ENCODE measurements at places on chromosomes 7 and 10.
A peak's percentile ranks its signal among the peaks of the same experiment; 100 is the strongest.

- no peak overlapping the region for H3K4me3 ChIP-seq
- DNase-seq: no peak
- peak overlapping the region; percentile 14 for H3K27ac ChIP-seq
- H3K4me1 ChIP-seq: peaks cover 3% of the 10 kb centered on the region
- no peaks in the 10 kb centered on the region for H3K27me3 ChIP-seq
Observed at GRCh38 chr10:95663496-95663895, 7.0 kb upstream of the ALDH18A1 start.

DNA sequence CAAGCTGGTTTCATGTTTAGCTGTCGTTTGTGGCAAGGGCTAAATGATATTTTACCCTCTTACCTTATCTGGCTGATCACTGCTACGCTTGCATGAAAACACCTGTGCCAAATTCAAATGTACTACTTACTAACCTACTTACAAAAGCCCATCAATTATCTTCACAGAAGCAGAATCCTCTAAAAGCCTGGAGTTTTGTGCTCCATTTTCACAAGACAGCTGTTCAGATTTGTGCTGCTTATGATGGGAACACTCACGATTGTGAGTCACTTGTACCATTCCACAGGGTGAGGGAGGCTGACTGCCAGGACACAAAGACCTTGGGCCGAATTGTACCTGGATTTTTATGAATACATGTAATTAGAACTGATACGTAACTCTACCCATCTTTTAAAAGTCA lies 245.0 kb upstream of the NPY start:
- H3K27me3 ChIP-seq: peaks cover 4% of the 10 kb centered on the region
- H3K4me1 ChIP-seq: peaks cover 8% of the 10 kb centered on the region
- DNase-seq: no peak
- no peak overlapping the region for H3K27ac ChIP-seq
- no peak overlapping the region for H3K4me3 ChIP-seq

GRCh38 chr7:125966278-125967048 lies 1036.8 kb upstream of the POT1 start:
- H3K27me3 ChIP-seq: no peaks in the 10 kb centered on the region
- no peak for DNase-seq
- H3K4me3 ChIP-seq: no peak overlapping the region
- H3K27ac ChIP-seq: no peak overlapping the region

- H3K27me3 ChIP-seq: no peaks in the 10 kb centered on the region
- H3K36me3 ChIP-seq: no peaks in the 10 kb centered on the region
- no peak overlapping the region for H3K27ac ChIP-seq
- H3K4me1 ChIP-seq: no peaks in the 10 kb centered on the region
Observed at GRCh38 chr10:105207476-105207995, 566.4 kb downstream of the SORCS3 start.

GRCh38 chr10:101018600-101019439 lies 12.1 kb downstream of the PDZD7 start:
- H3K27ac ChIP-seq: no peak overlapping the region
- H3K4me1 ChIP-seq: peaks cover 24% of the 10 kb centered on the region
- DNase-seq: peak; percentile 85
- no peaks in the 10 kb centered on the region for H3K36me3 ChIP-seq

DNA sequence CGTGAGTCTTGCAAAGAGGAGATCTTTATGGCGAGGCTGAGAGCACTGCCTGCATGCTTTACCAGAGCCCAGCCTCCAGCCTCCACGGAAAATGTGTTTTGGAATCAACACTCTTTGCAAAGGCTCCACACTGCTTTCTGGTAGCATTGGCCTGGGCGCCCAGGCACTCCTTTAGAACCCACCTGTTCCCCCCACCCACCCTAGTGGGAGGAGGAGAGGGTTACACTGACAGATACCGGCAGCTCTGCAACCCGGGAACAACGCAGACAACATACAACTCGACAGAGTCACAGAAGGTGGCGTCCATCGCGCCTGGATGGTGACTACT lies 5.5 kb upstream of the MNX1 start:
- no peak overlapping the region for H3K4me3 ChIP-seq
- peaks cover 33% of the 10 kb centered on the region for H3K4me1 ChIP-seq
- peaks cover 90% of the 10 kb centered on the region for H3K27me3 ChIP-seq
- no peaks in the 10 kb centered on the region for H3K36me3 ChIP-seq
- H3K27ac ChIP-seq: no peak overlapping the region
- DNase-seq: no peak

DNA sequence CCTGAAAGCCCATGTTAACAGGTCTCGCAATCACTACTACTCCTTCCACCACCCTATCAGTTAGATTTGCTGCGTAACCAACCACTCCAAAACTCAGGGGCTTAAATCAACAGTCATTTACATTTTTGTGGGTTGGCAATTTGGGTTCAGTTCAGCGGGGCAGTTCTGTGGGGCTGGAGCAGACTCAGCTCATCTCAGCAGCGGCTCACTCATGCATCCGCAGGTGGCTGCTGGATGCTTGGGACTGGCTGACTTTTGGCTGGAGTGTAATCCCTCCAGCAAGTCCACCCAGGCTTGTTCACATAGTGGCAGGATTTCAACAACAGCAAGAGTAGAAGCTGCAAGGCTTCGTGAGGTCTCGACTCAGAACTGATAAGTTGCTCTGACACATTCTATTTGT lies 79.2 kb downstream of the NEUROD6 start:
- no peak overlapping the region for H3K27ac ChIP-seq
- no peaks in the 10 kb centered on the region for H3K36me3 ChIP-seq
- H3K27me3 ChIP-seq: no peaks in the 10 kb centered on the region

DNA sequence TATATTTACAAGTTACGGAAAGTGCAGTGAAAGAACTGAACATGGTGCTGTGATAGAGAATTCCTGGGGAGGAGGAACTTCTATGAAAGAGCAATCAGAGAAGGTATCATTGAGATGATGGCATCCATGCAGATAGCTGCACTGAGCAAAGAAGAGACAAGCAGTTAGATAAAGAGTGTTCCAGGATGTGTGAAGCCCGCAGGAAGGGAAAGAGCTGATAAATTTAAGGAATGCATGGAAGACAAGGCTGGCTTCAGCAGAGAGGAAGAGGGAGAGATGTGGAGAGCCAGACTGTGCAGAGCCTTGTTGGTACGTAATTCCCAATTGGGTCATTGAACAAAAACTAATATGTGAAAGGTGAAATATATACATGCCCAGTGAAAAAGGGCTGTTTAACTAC lies 538.9 kb downstream of the INHBA start:
- no peak overlapping the region for H3K4me3 ChIP-seq
- no peaks in the 10 kb centered on the region for H3K27me3 ChIP-seq
- H3K4me1 ChIP-seq: no peaks in the 10 kb centered on the region

DNA sequence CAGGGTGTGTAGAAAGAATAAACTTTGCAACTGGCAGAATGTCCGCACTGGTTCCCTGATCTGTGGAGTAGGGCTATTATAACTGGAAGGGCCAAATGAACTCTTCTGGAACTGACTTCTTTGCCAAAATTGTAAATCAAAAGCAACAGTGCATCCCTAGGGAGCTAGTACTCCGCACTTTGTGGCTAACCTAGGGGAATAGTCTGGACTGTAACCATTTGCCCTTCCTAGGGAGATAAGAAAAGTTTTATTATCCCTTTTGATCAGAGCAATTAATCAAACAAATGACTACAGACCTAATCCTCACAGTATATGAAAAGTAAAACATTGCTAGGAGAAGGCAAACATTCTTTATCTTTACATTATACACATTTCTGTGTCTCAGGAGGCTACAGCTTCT lies 45.5 kb upstream of the STEAP1B start:
- peaks cover 81% of the 10 kb centered on the region for H3K27me3 ChIP-seq
- DNase-seq: no peak
- H3K4me1 ChIP-seq: peaks cover 10% of the 10 kb centered on the region
- H3K36me3 ChIP-seq: no peaks in the 10 kb centered on the region

GRCh38 chr7:7664291-7664690 lies 23.7 kb downstream of the UMAD1 start:
- DNase-seq: no peak
- no peak overlapping the region for H3K4me3 ChIP-seq
- no peaks in the 10 kb centered on the region for H3K27me3 ChIP-seq
- peaks cover 29% of the 10 kb centered on the region for H3K36me3 ChIP-seq
- H3K4me1 ChIP-seq: peaks cover 42% of the 10 kb centered on the region
- H3K27ac ChIP-seq: no peak overlapping the region

DNA sequence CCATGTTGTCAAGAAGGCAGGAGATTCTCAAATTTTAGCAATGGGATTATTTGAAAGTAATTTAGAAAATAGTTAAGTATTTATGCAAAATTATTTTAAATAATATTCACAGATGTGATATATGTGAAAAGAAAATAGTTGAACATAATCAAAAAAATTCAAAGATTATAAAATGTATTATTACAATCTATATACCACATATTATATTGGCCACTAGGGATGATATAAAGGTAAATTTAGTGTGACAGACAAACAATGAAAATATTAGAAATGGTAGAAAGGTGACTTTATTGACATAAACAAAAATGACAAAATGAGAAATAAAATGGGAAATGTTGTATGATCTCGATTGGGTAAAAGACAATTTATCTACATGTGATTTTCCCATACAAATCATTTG lies 385.5 kb downstream of the PCDH15 start:
- no peaks in the 10 kb centered on the region for H3K27me3 ChIP-seq
- no peak overlapping the region for H3K27ac ChIP-seq
- no peak for DNase-seq
- H3K4me1 ChIP-seq: no peaks in the 10 kb centered on the region

DNA sequence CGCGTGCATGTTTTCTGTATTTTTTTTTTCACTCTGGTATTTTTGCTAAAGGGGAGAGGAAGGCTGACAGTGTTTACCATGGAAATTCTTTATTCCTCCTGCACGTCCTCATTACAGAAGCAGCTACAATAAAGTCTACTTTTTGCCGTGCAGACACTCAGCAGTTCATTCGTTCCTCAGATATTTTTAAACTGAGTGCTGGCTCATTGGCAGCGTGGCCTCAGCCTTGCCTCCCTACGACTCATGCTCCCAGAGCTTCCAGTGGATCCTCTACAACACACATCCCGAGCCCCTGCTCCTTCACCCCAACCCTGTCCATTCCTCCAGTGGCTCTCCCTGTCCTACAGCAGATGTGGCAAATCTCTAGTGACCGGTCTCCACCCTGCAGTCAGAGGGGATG lies 239.2 kb upstream of the ZMIZ1 start:
- no peak overlapping the region for H3K4me3 ChIP-seq
- DNase-seq: no peak

- H3K4me1 ChIP-seq: peaks cover 5% of the 10 kb centered on the region
- peaks cover 10% of the 10 kb centered on the region for H3K36me3 ChIP-seq
- no peaks in the 10 kb centered on the region for H3K27me3 ChIP-seq
- no peak overlapping the region for H3K4me3 ChIP-seq
- H3K27ac ChIP-seq: no peak overlapping the region
Observed at GRCh38 chr7:140390466-140391190, 7.7 kb downstream of the SLC37A3 start.

GRCh38 chr10:7786430-7786829 lies 1.4 kb downstream of the KIN start:
- no peak for DNase-seq
- peaks cover 40% of the 10 kb centered on the region for H3K4me1 ChIP-seq
- H3K36me3 ChIP-seq: peaks cover 49% of the 10 kb centered on the region

GRCh38 chr7:28570113-28570969 lies 158.0 kb downstream of the CREB5 start:
- DNase-seq: no peak
- H3K36me3 ChIP-seq: no peaks in the 10 kb centered on the region
- H3K4me3 ChIP-seq: no peak overlapping the region
- no peaks in the 10 kb centered on the region for H3K4me1 ChIP-seq

DNA sequence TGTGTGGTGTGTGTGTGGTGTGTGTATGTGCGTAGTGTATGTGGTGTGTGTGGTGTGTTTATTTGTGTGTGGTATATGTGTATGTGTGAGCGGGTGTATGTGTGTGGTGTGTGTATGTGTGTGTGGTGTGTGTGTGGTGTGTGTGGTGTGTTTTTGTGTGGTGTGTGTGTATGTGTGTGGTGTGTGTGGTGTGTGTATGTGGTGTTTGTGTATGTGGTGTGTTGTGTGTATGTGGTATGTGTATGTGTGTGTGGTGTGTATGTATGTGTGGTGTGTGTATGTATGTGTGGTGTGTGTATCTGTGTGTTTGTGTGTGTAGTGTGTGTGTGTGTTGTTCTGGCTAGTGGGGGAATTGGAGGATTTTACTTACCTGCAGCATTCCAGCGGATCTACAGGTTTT lies 427.4 kb downstream of the PAXIP1 start:
- no peak overlapping the region for H3K27ac ChIP-seq
- no peak overlapping the region for H3K4me3 ChIP-seq
- no peaks in the 10 kb centered on the region for H3K36me3 ChIP-seq
- no peaks in the 10 kb centered on the region for H3K4me1 ChIP-seq

GRCh38 chr10:112883360-112884178 lies 66.5 kb upstream of the TCF7L2 start:
- peaks cover 5% of the 10 kb centered on the region for H3K27me3 ChIP-seq
- no peaks in the 10 kb centered on the region for H3K4me1 ChIP-seq
- no peak for DNase-seq
- H3K27ac ChIP-seq: no peak overlapping the region
- no peak overlapping the region for H3K4me3 ChIP-seq
- no peaks in the 10 kb centered on the region for H3K36me3 ChIP-seq

GRCh38 chr7:6279341-6279740 lies 6.9 kb upstream of the CYTH3 start:
- no peak overlapping the region for H3K27ac ChIP-seq
- no peaks in the 10 kb centered on the region for H3K27me3 ChIP-seq
- no peak for DNase-seq

DNA sequence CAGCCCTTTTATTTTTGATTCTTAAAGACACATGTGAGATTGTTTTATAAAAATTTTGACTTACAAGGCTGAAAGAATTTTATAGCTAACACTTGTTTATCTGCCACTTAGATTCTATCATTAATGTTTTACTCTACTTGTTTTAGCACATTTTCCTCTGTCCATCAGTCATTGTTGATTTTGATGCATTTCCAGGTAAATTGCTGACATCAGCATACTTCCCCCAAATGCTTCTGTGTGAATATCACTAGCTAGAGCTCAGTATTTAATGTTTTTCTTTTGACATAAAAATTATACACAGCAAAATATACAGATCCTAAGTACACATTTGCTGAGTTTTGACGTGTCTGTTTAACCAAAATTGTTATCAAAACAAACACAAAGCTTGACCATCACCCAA lies 43.0 kb downstream of the INPP5A start:
- no peak overlapping the region for H3K27ac ChIP-seq
- no peak overlapping the region for H3K4me3 ChIP-seq
- H3K27me3 ChIP-seq: no peaks in the 10 kb centered on the region
- peaks cover 52% of the 10 kb centered on the region for H3K4me1 ChIP-seq

- H3K27ac ChIP-seq: no peak overlapping the region
- DNase-seq: no peak
- H3K4me3 ChIP-seq: no peak overlapping the region
- no peaks in the 10 kb centered on the region for H3K4me1 ChIP-seq
- H3K36me3 ChIP-seq: no peaks in the 10 kb centered on the region
- H3K27me3 ChIP-seq: no peaks in the 10 kb centered on the region
Observed at GRCh38 chr10:120423431-120424197, 33.4 kb upstream of the PLPP4 start.

- peaks cover 46% of the 10 kb centered on the region for H3K36me3 ChIP-seq
- peak within 1 kb of the TSS; percentile 100 for H3K4me3 ChIP-seq
- H3K27me3 ChIP-seq: no peaks in the 10 kb centered on the region
- peak; percentile 92 for DNase-seq
Observed at GRCh38 chr7:64794171-64794844, at the start of gene ZNF138. Gene ZNF138, plus strand, starts transcription at chr7:64794428. Its CDS starts 141 bp downstream, at chr7:64794569.

GRCh38 chr10:36351159-36351558 lies 709.1 kb upstream of the FZD8 start:
- H3K4me3 ChIP-seq: no peak overlapping the region
- no peaks in the 10 kb centered on the region for H3K4me1 ChIP-seq
- H3K27ac ChIP-seq: no peak overlapping the region
- no peaks in the 10 kb centered on the region for H3K36me3 ChIP-seq
- DNase-seq: no peak
